CD4-positive, CD25-positive, alpha-beta regulatory T cell (primary cell): ENCODE measurements at places on chromosomes 4 and X. TPM values are rescaled to one million over a fixed set of nuclear protein-coding genes. Genes with fewer than 3 reads are reported as not detected.
A peak's percentile ranks its signal among the peaks of the same experiment; 100 is the strongest.

- DNase-seq, result no peak
Measured at GRCh38 chr4:3184725-3185124, 64.2 kb upstream of the MSANTD1 start.

GRCh38 chrX:916230-916599, 285.6 kb downstream of the SHOX start:
- no peak for DNase-seq

- DNase-seq, result no peak
Measured at GRCh38 chrX:151984902-151985301, 10.4 kb upstream of the GABRE start.

- DNase-seq, result no peak
Measured at GRCh38 chr4:158006990-158007389, 165.8 kb downstream of the GASK1B start.

DNA sequence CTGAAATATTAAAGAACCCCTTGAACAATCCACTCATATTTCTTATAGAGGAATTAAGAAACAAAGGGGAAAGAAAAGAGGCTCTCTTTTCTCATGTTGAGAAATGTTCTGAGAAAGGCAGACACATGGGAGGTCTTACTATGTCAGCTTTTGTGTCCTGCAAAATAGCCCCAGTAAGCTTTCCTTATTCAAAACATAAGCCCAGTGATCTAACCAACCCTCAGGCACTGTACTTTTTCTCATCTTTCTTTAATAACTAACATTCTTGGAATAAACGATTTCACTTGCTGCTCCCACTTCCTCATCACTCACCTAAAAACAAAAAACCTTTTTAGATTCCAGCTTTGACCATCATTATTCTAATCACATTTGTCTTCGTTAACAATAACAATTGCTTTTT, 115.9 kb downstream of the GLRA3 start:
- DNase-seq, result no peak

- no peak for DNase-seq
Measured at GRCh38 chrX:114842181-114842580, 175.2 kb downstream of the IL13RA2 start.

- DNase-seq, result no peak
Measured at GRCh38 chr4:89109841-89110540, 1.3 kb upstream of the TIGD2 start.

DNA sequence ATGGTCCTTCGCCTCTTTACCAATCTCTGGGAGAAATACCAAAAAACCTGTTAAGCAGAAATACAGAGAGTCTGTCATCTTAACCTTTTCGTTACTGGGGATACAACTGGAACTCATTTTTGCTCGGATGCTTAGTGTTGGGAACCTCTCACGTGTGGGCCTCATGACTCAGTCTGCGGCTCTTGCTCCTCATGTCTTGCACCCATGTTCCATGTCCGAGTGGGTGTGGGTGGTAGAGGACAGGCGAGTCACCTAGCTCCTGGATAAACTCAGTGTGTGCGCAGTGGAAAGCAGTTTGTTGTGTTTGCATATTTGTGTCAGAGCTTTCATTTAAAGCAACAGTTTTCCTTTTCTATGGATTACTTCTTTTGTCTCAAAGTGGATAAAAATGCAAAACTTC, 70.6 kb downstream of the TNIP2 start:
- no peak for DNase-seq

GRCh38 chr4:20512033-20512792, 188.0 kb upstream of the PACRGL start:
- DNase-seq, result no peak

DNA sequence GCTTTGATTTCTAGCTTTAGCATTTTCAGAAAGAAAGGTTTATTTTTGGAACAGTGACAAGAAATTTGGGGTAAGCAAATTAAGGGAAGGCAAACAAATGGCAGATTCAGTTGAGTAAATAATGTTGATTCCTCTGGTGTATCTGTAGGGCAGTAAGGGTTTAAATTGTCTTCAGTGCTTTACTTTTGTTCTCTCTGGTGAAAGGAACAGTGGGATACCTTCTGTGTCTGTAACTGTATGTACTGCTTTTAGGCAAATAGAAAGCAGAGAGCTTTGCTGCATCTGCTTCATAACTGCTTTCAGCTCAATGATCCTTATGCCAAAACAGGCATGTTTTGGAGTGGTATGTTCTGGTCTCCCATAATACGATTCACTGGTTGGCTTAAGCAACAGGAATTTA, 932.1 kb upstream of the SLIT2 start:
- no peak for DNase-seq

- DNase-seq, result no peak
Measured at GRCh38 chr4:73859614-73860088, 6.6 kb downstream of the PF4V1 start.

DNA sequence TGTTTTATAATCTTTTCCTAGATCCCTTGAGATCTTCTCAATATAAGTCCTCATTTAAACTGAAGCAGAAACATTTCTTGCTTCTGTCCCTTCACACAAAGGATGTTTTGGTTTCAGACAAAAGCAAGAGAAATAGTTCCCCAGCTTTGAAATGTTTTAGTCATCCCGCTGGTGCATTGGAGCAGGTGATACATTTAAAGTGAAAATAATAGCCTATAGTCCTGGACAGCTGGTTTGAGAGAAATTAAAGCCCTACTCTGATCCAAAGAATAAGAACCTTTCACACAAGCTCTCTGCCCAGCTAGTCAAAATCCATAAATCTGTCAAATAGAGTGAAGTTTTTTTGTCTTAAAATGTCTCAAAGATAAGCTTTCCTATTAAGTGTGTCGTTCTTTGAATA, 79.4 kb downstream of the LUZP4 start:
- DNase-seq, result no peak

GRCh38 chrX:20237864-20238263, 28.8 kb downstream of the RPS6KA3 start:
- DNase-seq, result no peak

- no peak for DNase-seq
Measured at GRCh38 chr4:73998040-73999011, at the start of gene CXCL5. Gene CXCL5, minus strand, starts transcription at chr4:73998677. Its CDS starts 96 bp downstream, at chr4:73998581.

DNA sequence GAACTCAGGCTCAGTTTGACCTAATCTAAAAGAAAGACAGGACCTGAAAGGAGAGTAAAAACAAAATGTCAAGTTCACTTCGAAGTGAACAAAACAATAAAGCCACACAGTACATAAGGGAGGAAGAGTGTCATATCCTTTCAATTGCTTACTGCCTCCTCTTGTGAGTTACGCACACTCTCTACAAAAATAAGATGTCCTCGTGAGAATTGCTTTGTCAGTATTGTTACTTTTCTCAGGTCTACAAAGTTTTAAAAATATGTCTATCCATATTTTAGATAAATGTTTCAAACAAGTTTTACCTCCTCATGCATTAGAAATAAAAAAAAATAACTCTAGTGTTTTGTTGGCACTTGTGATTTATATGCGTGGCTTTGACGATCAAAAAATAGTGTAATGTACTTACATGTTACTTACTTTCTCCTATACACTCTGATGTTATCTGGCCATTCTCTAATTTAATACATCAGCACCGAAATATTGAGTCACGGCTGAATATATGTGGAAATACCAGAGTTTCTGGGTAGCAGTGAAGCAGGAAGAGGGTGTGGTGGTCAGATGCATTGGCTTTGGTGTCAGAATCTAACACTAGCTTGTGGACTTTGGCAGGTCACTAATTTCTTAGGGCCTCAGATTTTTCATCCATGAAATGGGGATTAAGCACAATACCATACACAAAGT, 8.1 kb upstream of the MRPL1 start:
- peak; percentile 10 for DNase-seq

DNA sequence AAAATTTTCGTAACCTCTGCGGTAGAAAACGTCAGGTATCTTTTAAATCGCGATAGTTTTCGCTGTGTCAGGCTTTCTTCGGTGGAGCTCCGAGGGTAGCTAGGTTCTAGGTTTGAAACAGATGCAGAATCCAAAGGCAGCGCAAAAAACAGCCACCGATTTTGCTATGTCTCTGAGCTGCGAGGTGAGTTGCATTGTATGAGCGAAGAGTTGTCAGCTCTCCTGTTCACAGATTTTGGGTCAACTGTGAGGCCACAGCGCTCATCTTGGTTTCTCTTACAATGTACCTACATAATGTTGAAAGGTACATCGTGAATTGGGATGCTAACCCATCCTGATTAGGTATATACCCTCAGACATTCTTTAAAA, 486 bp downstream of the CLCN3 start:
- peak; percentile 4 for DNase-seq

DNA sequence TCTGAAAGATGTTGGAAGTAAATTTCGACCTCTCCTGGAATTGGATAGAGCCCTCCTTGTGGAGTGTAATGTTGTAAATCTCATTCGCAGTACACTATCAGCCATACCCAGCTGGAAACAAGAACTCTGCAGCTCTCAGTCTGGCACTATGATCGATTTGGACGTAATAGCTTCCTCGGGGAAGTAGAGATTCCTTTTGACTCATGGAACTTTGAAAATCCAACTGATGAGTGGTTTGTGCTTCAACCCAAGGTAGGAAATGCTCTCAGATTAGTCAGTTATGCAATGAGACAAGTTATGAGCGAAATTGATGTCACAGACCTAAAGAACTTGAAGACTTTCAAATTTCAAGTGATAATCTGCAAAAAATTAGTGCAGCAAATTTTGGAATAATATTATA, 103.9 kb downstream of the SYTL5 start:
- no peak for DNase-seq

DNA sequence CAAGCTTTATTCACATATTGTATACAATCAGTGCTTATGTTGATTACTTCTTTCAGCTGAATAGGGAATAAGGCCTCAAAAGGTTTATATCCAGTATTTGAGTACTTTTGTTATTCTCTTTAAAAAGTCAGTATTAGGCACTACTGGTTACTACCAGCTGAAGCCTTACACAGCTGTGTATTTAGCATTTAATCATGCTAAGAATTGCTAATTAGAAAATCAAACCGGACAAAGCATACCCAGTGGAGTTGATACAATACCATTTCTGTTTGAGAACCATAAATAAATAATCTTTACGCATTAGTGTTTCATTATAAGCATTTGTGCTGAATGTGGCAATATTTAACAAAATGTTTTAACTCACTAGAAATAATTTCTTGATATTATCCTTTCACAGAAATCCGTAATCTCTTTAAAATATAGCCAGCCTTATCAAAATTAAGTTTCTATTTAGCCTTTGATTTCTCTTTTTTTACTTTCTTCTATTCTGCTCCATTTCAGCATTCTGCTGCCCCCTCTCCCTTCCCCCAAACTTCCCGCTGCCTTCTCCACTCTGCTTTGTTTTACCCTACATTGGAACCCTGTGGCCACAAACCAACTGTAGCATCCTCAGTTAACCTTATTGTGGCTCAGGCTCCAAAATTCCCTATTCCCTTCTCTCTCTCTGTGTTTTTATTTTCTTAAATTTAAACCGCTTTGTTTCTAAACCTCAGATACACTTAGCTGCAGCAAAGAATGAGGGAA, 37.8 kb downstream of the UGT8 start:
- DNase-seq, result no peak

DNA sequence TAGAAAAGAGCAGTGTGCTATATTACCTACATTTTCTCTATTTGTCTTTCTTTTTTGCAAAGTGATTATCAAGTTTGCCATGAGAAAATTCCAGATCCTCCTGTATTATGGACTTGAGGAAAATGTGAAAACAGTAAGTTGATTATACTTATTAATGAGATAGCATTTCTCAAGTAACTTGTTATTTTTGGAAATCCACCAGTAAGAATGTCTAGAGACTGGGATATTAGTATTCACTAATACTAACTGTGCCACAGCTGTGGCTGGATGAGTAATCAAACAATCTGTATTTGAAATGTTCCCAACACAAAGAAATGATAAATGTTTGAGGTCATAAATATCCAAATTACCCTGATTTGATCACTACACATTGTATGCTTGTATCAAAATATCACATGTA, 147.0 kb upstream of the CTSO start:
- no peak for DNase-seq

DNA sequence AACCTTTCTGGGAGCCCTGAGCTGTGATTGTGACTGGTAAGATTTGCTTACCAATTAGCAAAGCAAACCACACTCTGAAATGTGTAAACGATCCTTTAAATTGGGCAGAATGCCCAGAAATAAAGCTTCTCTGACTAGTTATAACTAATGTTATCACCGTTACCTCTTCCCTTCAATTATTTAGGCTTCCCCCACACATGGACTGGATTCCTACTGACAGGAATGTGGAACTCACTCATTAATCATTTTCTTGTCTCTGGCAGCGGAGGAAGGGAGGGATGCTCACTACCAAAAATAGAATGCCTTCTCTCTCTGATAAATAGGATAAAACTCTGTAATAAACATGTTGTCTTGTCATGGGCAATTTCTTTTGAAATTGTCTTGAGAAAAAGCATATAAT, 25.3 kb upstream of the NWD2 start:
- no peak for DNase-seq

DNA sequence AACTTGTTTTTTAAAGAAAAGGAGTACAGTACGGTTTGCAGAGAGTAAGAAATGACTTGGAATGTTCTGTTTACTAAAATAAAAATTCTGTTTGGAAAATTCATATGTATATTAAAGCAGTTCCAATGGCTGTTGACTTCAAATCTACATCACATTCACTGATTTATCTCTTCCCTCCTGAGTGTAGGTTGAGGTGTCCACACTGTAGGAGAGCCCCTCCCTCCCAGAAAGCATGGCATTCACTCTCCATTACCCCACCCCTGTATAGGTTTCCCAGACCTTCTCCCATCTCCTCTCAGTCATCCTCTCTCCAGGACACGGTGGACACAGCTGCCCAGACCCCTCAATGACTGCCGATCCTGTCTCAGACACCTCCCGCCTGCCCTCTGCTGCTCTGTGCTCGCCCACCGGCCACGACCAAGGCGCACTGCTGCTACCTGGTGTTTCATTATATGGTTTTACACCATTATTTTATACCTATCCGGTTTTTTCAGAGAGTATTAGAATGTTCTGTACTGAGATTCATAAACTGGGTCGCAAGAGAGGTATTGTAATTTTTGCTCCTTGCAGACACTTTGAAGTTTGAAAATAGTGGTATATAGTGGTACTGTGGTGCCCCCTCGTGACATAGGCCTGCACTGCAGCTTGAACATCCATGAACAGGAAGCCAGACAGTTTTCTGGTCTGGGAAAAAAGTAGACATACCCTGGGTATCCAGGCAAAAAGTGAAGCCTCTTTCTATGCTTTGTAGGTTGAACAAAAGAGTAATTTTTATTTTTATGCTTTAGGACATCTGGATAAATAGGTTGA, 38.8 kb upstream of the BEX4 start:
- DNase-seq, result peak; percentile 24

SLC49A3 gene
- total RNA-seq, result 2.6 TPM

UNC5C gene
- not detected for total RNA-seq

PAGE2B gene
- not detected for total RNA-seq

NSG1 gene
- 0.62 TPM for total RNA-seq

DCTD gene
- total RNA-seq, result 57.5 TPM

MED12 gene
- 83.8 TPM for total RNA-seq

ERCC6L gene
- total RNA-seq, result 0.64 TPM

DOK7 gene
- total RNA-seq, result not detected

CXXC4 gene
- not detected for total RNA-seq

PFKFB1 gene
- total RNA-seq, result 0.35 TPM

MAGIX gene
- total RNA-seq, result 0.57 TPM

CSTF2 gene
- total RNA-seq, result 11.1 TPM

UTP14A gene
- total RNA-seq, result 11.7 TPM
